ENCODE measurements at places on chromosomes 1 and 21.

GRCh38 chr1:161962091-161962887, 61.4 kb downstream of the OLFML2B start:
- no peak for DNase-seq

- DNase-seq, result no peak
Measured at GRCh38 chr1:231893400-231894102, 267.0 kb downstream of the DISC1 start.

- peak; percentile 41 for DNase-seq
Measured at GRCh38 chr1:25245809-25246599, 1.2 kb downstream of the RSRP1 start.

DNA sequence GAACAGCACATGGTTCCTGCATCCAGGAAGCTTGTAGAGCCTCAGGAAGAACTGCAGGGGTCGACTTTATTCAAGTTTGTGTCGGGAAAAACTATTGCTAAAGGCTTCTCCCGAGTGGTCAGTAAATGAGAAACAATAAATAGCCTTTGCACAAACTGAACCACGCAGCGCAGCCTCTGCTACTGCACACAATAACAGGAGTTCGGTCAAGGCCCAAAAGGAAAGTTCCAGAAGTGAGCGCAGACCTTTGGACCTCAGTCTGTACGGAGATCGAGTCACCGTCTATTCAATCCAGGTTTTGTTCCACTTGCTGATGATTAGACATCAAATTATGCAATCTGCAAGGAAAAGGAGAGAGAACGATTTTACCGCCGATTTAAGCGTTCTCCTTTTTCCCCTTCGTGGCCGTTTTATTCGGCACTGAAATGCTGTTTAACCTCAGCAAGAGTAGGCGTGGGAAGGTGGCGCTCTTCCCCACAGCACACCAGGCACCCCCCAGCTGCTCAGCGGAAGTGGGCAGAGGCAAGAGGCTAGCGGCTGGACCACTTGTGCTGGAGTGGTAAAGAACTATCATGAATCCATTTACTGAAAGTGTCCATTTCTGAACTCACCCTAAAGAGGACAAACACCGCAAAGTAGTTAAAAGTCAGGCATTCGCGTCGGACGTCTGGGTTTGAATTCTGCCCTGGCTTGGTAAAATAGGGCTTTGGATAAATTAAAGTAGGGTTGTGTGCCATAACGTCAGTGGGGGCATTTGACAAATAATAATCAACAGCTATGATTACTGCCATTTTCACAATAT, 6.1 kb upstream of the LHX8 start:
- no peak for DNase-seq

- DNase-seq, result peak; percentile 55
Measured at GRCh38 chr1:108200687-108201051, 526 bp upstream of the SLC25A24 start.

DNA sequence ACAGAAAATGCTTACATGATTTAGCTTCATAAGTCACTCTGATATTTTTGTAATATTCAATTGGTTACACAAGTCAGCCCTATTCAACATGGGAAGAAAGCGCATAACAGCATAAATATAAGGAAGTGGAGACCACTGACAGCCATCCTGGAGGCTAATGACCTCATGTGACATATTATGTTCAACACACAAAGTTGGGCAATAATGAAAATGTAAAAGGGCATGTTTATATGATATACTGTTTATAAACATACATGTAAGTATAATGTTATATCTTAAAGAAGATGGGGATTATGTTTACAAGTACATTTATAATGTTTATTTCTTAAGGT, 30.2 kb downstream of the EVI5 start:
- DNase-seq, result no peak
